ENCODE measurements at places on chromosomes 3 and 15.

DNA sequence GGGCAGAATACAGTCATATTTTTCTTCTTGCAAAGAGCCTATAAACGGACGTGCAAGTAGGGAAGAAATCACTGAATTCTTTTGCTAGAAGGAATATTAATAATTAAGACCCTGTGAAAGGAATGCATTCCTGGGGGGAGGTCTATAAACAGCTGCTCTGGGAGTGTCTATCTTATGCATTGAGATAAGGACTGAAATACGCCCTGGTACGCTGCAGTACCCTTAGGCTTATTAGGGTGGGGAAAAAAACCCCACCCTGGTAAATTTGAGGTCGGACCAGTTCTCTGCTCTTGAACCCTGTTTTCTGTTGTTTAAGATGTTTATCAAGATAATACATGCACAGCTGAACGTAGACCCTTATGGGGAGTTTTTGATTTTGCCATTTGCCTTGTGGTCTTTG is 100.0 kb upstream of the KBTBD8 start:
- no peak for DNase-seq

DNA sequence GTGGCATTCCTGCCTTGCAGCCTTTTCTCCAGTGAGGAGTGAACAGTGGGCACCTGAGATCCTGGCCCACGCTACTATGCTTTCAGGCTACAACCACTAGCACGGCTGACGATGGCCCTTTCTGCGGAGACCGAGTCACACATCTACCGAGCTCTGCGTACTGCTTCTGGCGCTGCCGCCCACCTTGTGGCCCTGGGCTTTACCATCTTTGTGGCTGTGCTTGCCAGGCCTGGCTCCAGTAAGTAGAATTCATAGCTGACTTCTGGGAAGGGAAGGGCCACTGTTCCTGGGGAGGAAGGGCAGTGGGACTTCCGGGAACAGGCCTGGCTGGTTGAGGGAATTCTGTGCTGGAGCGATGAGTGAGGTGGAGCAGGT is 648 bp downstream of the CYB561D2 start:
- no peak for DNase-seq

- DNase-seq = no peak
Measured at GRCh38 chr15:60406513-60407414, 9.0 kb upstream of the ANXA2 start.

- peak; percentile 76 for DNase-seq
Measured at GRCh38 chr15:69760258-69760845, 307.7 kb downstream of the RPLP1 start.

- DNase-seq = peak; percentile 63
Measured at GRCh38 chr3:120448756-120449155, 2.0 kb downstream of the FSTL1 start.

GRCh38 chr15:56568466-56569167 is 103.7 kb upstream of the MNS1 start:
- DNase-seq = no peak

GRCh38 chr3:160040181-160040580 is 51.5 kb downstream of the IL12A start:
- DNase-seq = no peak

Measured in skeletal muscle cell (primary cell).